ENCODE measurements at places on chromosomes 11 and 22. TPM values are rescaled to one million over a fixed set of nuclear protein-coding genes. Genes with fewer than 3 reads are reported as not detected.

Gene KDM4E
- total RNA-seq, result not detected

Gene OR2AG2
- not detected for total RNA-seq

Gene PRODH
- not detected for total RNA-seq

Gene TPBGL
- 0.12 TPM for total RNA-seq

DNA sequence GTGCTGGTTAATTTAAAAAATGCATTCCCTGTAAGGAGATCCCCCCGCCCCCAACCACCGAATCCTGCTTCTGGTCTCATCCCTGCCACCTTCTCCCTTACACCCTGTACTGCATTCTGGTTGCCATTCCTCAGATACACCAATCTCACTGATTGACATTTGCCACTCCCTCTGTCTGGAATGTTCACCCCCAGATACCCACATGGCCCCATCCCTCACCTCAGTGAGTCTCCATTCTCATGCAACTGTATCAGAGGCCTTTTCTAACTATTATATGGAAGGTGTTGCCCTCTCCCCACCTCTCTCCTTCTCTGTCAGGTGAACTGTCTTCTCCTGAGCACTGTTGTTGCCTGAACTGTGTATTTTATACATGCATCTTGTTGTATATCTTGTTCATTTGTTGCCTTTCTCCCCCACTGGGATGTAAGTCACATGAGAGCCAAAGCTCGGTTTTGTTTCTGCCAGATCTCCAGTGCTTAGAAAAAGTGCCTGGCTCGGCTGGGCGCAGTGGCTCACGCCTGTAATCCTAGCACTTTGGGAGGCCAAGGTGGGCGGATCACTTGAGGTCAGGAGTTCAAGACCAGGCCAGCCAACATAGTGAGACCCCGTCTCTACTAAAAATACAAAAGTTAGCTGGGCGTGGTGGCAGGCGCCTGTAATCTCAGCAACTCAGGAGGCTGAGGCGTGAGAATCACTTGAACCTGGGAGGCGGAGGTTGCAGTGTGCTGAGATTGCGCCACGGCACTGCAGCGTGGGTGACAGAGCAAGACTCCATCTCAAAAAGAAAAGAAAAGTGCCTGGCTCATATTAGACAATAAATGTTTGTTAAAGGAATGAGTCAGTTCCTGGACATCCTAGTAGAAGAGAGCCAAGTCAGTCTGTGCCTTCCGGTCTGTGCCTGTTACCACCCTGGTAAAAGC lies 61.0 kb downstream of the TNRC6B start:
- H3K27ac ChIP-seq, result no peak overlapping the region
- no peaks in the 10 kb centered on the region for H3K27me3 ChIP-seq
- DNase-seq, result no peak
- peaks cover 61% of the 10 kb centered on the region for H3K4me1 ChIP-seq

GRCh38 chr11:72241291-72241781 lies 2.6 kb downstream of the PHOX2A start:
- H3K36me3 ChIP-seq, result peaks cover 7% of the 10 kb centered on the region
- no peak overlapping the region for H3K4me3 ChIP-seq
- peaks cover 22% of the 10 kb centered on the region for H3K27me3 ChIP-seq
- no peak overlapping the region for H3K27ac ChIP-seq
- DNase-seq, result no peak
- peaks cover 25% of the 10 kb centered on the region for H3K4me1 ChIP-seq

DNA sequence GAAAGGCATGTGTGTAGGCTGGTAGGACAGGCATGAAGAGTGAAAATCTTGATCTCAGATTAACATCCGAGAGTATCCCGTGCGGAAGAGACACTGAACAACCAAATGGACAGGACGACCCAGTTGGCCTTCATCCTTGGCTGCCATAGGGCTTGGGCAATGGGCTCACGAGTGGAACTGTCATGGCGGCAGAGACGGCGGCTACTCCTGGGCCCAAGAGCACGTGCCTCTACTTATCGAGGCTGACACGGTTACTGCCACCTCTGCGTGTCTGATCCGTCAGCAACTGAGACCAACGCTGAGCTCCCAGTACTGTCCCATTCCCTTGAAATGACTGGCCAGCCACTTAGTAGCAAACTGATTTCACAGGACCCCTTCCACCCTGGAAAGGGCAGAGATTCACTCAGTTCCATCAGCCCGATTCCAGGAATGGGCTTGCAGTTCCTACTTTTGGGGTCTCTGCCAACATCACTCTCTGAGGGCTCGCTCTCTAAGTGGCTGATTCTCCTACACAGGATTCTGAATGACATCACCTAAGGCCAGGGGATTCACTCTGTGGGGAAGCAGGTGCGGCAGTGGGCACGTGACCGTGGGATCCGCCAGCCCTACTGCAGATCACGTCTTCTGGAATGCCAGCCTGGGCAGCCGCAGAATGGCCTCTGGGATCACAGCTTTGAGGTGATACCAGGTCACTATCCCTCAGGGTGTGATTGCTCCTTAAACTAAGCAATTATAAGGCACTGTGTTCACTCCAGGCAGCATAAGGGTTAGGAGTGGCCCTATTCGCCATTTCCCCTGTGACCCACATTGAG lies 97.8 kb downstream of the RPS6KA4 start:
- H3K27me3 ChIP-seq, result no peaks in the 10 kb centered on the region
- no peaks in the 10 kb centered on the region for H3K4me1 ChIP-seq
